ENCODE measurements at places on chromosomes 13 and 19.

GRCh38 chr19:12331211-12331941, 2.1 kb downstream of the ZNF563 start:
- no peak for DNase-seq

DNA sequence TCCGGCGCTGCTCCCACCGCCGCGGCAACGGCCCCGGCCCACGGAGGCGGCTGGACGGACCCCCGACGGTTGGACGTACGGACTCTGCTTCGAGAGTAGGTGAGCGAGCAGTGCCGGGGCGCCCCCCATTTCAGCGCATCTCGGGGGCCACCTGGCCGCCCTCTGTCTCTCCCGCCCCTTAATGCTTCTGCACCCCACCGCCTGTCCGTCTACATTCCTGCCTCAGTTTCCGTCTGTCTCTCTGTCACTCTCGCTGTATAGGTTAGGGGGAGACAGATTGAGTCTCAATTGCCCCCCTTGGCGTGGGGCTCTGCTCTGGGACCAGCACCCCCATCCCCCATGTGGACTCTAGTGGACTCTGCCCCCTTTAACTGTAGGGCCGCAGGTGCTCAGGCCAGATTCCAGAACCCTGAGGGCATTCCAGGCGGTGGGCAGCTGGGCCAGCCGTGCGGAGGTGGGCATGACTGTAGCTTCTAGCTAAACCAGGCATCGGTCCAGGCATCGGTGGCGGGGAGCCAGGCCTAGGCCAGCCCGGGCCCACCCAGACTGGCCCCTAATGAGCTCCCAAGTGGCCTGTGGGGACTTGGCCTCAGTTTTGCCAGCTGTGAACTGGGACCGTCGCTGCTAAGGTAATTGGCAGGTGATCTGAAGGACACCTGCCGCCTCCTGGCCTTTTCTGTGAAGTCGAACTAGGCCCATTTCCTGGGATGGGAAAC, 373 bp downstream of the TNFAIP8L1 start:
- no peak for DNase-seq

- no peak for DNase-seq
These were observed 6.6 kb upstream of the C1QTNF9B start for GRCh38 chr13:23903906-23904280.

DNA sequence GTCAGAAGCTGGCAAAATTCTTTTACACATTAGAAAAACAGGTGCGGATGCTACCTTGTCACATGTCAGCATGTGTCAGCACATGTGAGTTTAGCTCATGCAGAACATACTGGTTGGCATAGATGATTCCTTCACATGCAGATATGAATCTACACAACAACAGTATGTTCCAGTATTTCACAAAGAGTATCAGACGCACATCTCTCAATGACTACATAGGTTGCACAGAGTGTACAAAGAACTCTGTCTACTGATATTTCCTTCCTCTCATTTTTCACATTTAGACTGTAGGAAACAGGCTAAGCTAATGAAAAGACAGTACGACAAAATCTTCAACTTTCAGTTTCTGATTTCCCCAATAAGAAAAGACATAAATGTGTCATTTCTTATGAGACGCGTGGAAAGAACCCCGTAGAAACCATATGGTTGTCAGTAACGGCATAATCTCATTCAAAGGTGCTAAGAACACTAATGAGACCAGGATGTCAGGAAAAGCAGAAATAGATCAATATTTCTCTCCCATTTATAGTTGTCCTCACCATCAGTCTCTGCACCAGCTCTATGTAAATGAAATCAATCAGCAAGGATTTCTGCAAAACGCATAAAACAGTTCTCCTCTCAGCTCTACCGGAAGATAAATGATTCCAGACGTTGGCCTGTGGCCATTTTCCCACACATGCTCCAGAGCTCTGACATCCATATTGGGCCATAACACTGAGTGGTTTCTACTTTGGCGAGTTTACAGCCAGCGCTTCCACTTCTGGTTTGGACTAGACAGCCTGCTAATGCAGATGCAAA, 81.2 kb downstream of the STARD13 start:
- DNase-seq: peak; percentile 93

DNA sequence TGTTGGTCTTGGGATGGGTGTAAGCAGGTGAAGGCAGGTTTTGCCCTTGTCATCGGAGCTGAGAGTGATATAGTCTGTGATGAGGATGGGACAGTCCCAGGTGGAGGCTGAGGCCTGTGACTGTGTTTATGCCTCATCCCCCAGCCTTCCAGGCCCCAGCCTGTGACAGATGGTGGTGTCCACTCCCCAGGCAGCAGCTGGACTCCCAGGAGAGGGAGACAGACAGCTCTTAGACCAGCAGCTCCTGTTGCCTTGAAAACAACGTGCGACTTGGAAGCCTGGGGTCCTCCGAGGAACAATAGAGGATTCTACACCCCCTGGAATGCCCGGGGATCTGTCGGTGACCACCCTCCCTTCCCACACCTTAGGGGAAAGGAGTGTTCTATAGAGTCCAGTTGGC, 63.8 kb downstream of the CHST8 start:
- no peak for DNase-seq

GRCh38 chr13:111166882-111167675, 52.0 kb downstream of the ARHGEF7 start:
- DNase-seq: no peak
